ENCODE measurements at places on chromosomes 16 and 17.

GRCh38 chr17:2055292-2056205 is 646 bp downstream of the HIC1 start:
- DNase-seq = no peak

GRCh38 chr17:30422171-30422570 is 43.4 kb downstream of the CPD start:
- no peak for DNase-seq

DNA sequence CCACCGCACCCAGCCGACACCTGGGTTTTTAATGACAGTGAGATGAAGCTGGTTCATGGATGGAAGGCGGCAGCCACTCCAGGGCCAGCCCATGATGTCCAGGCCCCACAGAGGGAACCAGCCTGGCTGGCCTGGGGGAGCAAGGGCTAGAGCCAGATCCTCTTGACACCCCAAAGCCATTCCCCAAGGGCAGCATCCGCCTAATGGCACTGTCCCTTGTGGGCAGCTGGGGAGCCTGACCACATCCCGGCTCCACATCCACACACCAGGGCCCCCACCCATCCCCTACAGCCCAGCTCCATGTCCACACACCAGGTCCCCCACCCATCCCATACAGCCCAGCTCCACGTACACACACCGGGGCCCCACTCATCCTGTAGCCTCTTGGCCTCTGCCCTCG is 53.3 kb upstream of the ACSF3 start:
- no peak for DNase-seq

GRCh38 chr17:53101706-53102105 is 721.0 kb upstream of the KIF2B start:
- no peak for DNase-seq

DNA sequence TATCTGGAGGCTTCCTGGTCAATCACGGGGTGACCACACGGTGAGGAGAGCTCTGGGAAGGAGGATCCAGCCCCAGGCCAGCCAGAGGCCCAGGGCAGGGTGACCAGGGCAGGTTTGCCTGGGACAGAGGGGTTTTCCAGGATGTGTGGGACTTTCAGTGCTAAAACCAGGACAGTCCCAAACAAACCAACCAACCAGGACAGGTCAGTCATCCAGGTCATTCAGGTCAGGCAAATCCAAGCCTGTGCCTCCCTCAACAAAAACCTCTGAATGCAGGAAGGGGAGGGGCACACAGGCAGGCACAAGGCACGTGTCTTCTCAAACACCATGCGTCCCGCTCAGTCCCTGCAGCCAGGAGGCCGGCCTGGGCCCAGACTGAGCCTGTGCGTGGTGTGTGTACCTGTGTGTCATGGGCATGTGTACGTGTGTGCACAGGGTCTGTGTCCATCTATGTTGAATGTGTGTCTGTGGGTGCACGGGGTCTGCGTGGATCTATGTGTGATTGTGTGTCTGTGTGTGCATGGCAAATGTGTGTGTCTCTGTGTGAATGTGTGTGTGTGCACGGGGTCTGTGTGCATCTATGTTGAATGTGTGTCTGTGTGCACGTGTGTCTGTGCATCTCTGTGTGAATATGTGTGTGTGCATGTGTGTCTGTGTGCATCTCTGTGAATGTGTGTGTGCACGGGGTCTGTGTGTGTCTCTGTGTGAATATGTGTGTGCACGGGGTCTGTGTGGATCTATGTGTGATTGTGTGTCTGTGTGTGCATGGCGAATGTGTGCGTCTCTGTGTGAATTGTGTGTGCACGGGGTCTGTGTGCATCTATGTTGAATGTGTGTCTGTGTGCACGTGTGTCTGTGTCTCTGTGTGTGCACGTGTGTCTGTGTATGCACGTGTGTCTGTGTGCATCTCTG is 78.9 kb downstream of the RTN4RL1 start:
- no peak for DNase-seq

DNA sequence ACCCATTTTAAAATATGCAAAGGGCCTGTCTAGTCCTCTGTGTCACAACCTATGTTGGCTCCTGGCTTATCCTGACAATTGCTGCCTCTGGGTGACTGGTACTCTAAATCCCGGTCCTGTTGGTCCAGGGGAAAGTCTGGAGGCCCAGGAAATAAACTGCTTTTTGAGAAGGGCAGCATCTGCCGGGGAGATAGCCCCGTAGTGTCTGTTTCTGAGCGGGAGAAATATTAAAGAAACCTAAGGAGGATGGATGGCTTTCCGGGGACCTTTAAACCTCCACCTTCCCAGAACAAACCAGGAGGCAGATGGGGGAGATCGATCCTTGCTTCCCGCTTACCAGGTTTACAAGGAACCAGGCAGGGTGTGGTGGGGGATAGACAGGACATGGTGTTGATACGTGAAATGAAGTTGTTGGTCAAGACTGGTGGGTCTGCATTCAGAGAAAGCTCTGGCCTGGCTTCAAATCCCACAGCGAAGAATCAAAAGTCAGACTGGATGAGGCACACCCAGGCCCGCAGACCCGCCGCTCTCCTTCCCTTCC is 3.8 kb downstream of the HOXB2 start:
- DNase-seq = no peak

DNA sequence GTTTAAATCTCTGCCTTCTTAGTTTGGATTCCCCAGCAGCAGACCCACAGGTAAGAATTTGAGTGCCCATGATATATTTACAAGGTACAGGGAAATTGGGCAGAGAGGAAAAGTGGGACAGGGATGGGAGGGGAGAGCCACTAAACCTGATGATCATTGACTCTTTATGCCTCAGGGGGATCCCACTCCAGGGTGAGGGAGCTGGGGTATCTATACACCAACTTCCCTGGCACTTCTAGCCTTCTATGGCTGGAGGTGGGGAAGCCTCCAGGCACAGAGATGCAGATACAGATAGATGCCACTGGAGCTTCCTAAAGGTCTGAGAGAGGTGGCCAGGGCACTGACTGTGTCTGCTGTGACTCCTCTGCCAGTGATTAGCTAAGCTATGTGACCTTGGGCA is 256.4 kb downstream of the KATNIP start:
- DNase-seq = no peak

DNA sequence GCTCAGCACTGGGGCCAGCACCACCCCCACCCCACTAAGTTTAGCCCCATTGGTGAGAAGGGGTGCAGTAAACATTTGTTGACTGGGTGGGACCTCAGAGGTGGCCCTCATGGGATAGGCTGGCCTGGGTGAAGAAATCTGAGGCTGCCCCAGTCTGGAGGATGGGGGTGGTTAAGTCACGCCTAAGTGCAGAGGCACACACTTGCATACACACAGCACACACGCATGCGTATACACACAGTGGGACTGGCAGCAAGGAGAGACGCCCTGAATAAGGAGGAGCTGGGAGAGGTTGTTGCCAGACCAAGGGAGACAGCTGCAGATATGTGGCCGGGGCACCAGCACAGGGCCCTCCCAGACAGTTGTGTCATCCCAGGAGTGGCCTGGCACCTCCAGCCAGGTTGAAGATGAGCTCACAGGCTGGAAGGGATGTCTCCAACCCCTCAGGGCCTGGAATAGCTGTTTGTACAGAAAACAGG is 3.0 kb upstream of the BCAR1 start:
- DNase-seq = peak; percentile 52

DNA sequence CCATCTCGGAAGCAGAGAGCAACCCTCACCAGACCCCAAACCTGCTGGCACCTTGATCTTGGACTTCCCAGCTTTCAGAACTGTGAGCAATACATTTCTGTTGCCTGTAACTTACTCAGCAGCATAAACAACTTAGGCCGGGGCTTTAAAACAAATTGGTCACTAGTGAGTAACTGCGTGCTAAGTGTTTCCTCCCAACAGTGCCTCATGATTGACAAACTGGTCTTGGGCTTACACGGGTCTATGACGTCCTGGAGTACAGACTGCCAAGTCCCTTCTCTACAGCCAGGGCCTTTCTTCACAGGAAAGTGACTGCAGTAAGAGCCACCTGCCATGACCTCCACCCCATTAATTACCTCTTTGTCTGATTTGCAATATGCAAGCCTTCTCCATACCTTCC is 136.7 kb downstream of the XYLT1 start:
- no peak for DNase-seq

- DNase-seq = no peak
Observed at GRCh38 chr17:9533441-9533840, 42.2 kb downstream of the STX8 start.

GRCh38 chr17:73521376-73521775 is 122.9 kb downstream of the SDK2 start:
- no peak for DNase-seq

DNA sequence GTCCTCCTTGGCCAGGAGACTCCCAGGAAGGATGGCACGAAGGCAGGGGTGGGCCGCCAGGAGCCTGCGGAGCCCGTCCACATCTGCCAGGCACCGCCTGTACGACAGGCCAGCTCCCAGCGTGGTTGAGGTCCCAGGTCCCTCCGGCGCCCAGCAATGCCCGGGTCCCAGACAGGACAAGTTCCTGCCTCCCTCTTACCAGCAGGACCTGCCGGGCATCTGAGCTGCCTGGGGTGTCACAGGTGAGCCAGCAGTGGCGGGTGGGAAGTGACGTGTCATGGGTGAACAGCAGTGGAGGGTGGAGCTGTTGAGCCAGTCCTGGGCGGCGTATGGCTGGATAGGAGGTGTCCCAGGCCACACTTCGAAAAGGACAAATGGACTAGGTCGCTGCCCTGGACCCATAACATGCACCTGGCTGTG is 15.7 kb upstream of the BAHCC1 start:
- DNase-seq = peak; percentile 59

DNA sequence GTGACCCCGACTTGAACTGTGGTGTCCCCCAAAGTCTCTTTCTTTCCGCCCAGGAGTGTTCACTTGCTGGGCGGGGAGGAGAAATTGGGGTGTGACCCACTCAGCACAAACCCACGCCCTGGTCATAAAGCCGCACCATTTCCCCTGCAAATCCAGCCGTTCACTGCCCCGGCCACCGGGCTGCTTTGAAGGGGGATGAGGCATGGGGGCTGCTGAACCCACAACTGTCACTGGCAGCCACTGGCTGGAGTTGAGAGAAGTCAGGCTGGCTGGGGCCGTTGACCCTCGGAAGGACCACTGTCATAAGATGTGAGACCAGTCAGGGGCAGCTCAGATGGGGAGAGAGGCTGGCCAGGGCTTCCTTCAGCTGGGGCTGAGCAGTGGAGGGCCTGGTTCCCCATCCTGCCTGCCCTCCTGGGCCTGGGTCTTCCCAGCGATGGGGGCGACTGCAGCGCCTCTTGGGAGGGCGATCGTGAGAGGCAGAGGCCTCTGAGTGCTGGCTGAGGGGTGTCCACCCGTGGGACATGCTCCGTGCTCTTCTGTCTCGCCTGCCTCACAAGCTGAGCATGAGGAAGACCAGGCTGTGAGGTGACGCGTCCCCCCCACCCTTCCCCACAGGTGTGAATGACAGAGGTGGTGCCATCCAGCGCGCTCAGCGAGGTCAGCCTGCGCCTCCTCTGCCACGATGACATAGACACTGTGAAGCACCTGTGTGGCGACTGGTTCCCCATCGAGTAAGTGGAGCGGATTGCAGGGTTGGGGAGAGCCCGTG is 19.5 kb downstream of the C16orf90 start:
- no peak for DNase-seq

- peak; percentile 91 for DNase-seq
Observed at GRCh38 chr17:56912105-56912999, 1.5 kb downstream of the TRIM25 start.

GRCh38 chr16:65545413-65545956 is 423.6 kb upstream of the CDH11 start:
- DNase-seq = no peak

- peak; percentile 83 for DNase-seq
Observed at GRCh38 chr16:67674851-67675578, 8.4 kb downstream of the C16orf86 start.

GRCh38 chr16:46582313-46582712 is 38.9 kb downstream of the SHCBP1 start:
- no peak for DNase-seq

DNA sequence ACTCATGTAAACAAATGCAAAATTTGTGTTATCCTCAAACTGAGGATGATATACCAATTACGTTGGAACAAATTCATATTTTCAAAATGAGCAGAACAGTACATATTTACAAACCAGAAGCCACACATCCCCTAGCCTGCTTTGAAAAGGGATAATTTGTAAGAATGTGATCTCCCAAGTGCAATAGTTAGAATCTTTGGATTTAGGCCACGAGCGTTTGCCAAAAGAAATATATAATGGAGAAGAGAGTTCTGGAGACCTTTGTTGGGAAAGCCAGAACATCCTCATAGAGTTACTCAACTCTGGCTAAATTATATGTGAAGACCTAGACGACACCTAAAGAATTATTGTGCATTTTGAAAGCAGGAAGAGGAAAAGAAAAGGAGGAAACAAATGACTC is 449.3 kb downstream of the KCNJ2 start:
- DNase-seq = no peak

- DNase-seq = no peak
Observed at GRCh38 chr17:58808609-58809563, 53.2 kb downstream of the PPM1E start.

GRCh38 chr17:11601661-11602060 is 3.4 kb downstream of the DNAH9 start:
- DNase-seq = no peak

GRCh38 chr17:40319651-40320540 is 10.9 kb downstream of the RARA start:
- DNase-seq = peak; percentile 75

- no peak for DNase-seq
Observed at GRCh38 chr16:84286578-84287240, 8.0 kb upstream of the WFDC1 start.

DNA sequence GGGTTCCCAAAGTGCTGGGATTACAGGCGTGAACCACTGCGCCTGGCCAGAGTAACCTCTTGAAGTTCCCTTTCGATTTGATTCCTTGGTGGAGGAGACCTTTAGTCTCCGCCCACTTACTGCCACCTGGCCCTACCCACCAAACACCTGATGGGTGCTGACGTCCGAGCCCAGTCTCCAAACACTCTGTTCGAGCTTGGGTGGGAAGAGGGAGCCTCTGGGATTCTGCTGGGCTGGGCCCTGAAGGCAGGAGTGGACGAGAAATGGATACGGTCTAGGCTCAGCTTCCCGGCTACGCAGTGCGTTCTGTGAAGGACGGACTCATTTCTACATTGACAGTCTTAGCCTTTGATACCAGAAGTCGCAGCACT is 870 bp upstream of the ITGA3 start:
- no peak for DNase-seq

GRCh38 chr16:54062361-54063278 is 224.0 kb downstream of the IRX3 start:
- DNase-seq = no peak

DNA sequence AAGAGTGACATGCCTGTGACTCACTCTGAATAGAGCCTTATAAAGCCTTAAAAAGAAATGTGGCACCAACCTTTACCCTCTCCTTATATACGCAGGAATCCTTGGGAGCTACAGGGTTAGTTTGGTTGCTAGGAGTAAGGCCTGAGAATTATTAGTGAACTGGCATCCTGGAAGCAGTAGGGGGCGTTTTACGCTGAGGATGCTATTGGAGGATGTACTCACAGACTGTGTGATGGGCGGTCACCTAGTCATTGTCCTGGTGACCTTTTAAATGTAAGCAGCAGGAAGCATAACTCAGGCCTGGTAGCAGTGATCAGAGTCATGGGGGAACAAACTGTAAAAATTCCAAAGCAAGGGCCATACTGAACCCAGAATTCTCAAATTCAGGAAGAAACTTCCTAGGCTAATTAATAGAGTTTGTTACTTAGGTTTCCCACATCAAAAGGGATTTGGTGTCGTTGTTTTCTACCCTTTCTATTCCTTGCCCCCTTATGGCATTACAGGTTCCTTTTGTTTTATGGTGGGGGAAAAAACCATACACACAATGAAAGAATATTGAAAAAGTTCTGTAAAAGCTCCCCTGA is 153.8 kb downstream of the SNX11 start:
- no peak for DNase-seq

GRCh38 chr16:19654147-19654546 is 63.9 kb downstream of the KNOP1 start:
- DNase-seq = no peak
